Hindlimb muscle (tissue), 1 donor: ENCODE measurements at places on chromosomes 6 and 20.

- no peak for DNase-seq
Observed at GRCh38 chr6:24125980-24126379, at the start of gene NRSN1. TSS of gene NRSN1 (plus strand) at chr6:24126215. CDS start at chr6:24134328, 8,113 bp downstream.

DNA sequence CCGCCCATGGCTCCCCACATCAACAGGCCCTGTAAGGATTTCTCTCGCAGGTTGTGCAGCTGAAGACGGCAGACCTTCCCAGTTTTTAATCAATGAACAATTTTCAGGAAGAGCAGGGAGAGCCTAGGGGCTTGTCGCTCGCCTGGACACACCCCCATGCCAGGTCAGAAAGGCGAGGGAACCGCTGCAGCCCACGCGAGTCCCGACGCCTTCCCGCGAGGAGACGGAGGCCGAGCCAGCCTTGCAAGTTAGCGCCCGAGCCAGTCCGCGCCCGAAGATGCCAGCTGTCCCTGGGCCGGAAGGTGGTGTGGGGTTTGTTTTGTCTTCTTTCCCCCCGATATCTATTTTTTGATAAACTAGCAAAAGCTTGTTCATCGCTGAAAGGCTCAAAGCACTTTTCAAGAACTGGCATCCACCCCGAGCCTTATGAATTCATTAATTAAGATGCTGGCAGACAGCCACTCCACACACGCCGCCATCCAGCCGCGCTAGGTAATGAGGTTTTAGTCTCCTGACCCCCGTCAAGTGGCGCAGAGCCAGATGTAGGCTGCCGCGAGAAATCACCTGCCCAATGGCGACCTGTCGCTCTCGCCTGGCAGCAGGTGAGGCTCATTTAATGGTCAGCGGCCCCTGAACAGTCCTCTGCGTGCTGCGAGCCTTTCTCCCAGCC lies 6.6 kb downstream of the CCDC167 start:
- no peak for DNase-seq

DNA sequence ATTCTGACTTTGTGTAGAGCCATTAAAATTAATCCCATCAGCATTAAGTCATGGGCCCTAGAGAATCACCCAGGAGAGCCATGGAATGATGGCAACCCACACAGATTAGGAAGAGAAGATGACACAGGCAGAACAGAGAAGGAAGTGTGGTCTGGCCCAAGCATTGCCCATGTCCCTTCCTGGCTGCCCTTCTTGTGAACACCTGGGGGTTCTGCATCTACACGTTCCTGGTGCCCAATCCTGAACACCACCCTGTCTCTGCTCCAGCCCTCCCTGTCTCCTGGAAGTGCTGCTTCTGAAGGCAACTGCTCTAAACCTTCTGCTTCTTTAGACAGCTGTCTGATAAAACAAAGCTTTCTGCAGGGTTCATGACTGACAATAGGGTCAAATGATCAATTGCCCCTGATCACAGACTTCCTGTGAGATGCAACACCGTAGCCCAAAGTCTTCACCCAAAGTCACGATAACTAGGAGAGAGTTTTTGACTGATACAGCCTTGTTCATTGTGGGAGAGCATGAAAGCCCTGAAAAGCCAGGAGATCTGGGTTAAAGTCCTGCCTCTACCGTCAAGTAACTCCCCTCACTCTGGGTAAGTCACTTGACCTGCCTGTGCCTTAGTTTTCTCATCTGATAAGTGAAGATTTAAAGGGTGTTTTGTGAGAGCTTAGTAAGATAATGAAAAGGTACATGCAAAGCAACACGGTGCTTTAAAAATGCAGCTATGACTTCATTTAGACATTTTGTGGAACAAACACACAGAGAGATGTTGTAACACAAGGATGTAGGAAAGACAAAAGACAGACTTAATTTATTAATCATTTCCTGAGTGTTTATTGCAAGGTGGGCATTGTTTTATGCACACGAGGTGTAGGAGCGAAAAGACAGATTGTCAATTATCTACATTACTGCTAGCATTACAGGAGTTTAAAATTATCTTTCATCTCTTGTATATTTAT lies 291.2 kb upstream of the STXBP5 start:
- DNase-seq = no peak

- peak; percentile 74 for DNase-seq
Observed at GRCh38 chr6:75602246-75603105, 796 bp downstream of the SENP6 start.

GRCh38 chr20:47951521-47951971 lies 166.3 kb upstream of the SULF2 start:
- DNase-seq = no peak
